Esophagus muscularis mucosa (tissue), 4 donors: ENCODE measurements at places on chromosomes 12 and 14. TPM values are rescaled to one million over a fixed set of nuclear protein-coding genes. Genes with fewer than 3 reads are reported as not detected.

DNA sequence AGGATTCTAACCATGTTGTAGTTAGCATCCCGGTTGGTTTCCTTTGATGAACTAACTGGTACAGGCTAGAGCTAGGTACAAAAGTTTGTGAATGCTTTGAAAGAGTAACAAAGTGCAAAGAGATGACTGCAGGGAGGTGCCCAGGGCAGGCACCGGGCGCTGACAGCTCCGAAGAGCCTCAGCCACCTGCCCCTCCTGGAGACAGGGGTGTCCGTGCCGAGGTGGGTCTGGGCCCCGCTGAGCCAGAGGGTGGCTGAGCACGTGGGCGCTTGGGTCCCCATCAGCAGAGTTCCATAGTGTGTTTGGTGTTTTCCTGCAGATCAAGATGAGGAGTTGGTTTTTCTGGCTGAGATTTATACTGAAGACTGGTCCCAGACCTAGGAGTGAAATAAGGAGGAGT is 19.9 kb downstream of the PRKAB1 start:
- no peak overlapping the region for H3K27ac ChIP-seq
- H3K36me3 ChIP-seq = no peaks in the 10 kb centered on the region
- H3K4me1 ChIP-seq = peaks cover 9% of the 10 kb centered on the region
- no peak for DNase-seq
- H3K4me3 ChIP-seq = no peak overlapping the region

- H3K27me3 ChIP-seq = no peaks in the 10 kb centered on the region
- no peaks in the 10 kb centered on the region for H3K36me3 ChIP-seq
- no peak for DNase-seq
- H3K4me1 ChIP-seq = no peaks in the 10 kb centered on the region
Observed at GRCh38 chr12:70317781-70318180, 48.3 kb upstream of the KCNMB4 start.

GRCh38 chr12:31008961-31009840 is 64.5 kb upstream of the DDX11 start:
- H3K4me3 ChIP-seq = no peak overlapping the region
- no peaks in the 10 kb centered on the region for H3K4me1 ChIP-seq
- no peaks in the 10 kb centered on the region for H3K27me3 ChIP-seq
- DNase-seq = no peak

DNA sequence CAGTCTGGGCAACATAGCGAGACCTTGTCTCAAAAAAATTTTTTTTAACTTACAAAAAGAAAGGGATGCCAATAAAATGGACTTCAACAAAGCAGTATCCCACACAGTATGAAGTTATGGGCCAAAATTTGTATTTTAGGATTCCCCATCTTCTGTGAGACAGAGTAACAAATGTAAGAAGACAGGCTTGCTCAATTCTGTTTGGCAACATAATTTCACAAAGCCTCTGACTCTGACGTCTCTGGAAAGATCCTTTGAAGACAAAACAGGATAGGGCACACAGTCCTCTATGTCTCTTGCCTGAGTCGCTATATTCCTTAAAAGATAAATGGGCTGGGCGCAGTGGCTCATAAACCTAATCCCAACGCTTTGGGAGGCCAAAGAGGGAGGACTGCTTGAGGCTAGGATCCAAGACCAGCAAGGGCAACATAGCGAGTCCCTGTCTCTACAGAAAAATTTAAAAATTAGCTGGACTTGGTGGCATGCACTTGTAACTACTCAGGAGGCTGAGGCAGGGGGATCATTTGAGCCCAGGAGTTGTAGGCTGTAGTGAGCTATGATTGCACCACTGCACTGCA is 1.1 kb upstream of the HOMEZ start:
- peak overlapping the region; percentile 94 for H3K27ac ChIP-seq
- no peaks in the 10 kb centered on the region for H3K27me3 ChIP-seq
- peaks cover 22% of the 10 kb centered on the region for H3K4me1 ChIP-seq
- no peaks in the 10 kb centered on the region for H3K36me3 ChIP-seq

TAPBPL gene
- 22.2 TPM for total RNA-seq

DNA sequence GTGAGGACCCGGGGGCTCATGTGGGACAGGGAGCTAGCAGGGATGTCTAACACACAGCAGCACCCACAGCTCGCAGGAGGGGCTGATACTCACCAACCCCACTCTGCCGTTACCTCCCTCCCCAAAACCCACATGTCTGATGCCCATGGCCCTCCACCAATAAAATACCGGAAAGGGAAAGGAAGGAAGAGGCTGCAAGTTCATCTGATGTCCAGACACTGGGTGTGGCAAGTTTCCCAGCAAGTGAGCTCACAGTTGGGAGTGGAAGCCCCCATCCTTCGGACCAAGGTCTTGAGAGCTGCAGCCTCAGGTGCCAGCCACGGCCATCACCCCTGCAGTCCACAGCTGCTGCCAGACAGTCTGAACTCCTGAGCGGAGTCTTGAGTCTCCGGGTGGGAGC is 39.3 kb upstream of the DIO3 start:
- no peak overlapping the region for H3K27ac ChIP-seq
- no peak for DNase-seq
- H3K4me3 ChIP-seq = no peak overlapping the region
- no peaks in the 10 kb centered on the region for H3K36me3 ChIP-seq

FAM90A1 gene
- total RNA-seq = not detected

GRCh38 chr14:77046721-77047120 is 18.2 kb upstream of the IRF2BPL start:
- peaks cover 67% of the 10 kb centered on the region for H3K4me1 ChIP-seq
- no peak overlapping the region for H3K27ac ChIP-seq
- H3K36me3 ChIP-seq = no peaks in the 10 kb centered on the region
- no peaks in the 10 kb centered on the region for H3K27me3 ChIP-seq
